Right atrium auricular region (tissue), 2 donors: ENCODE measurements at places on chromosomes 5 and 9.

DNA sequence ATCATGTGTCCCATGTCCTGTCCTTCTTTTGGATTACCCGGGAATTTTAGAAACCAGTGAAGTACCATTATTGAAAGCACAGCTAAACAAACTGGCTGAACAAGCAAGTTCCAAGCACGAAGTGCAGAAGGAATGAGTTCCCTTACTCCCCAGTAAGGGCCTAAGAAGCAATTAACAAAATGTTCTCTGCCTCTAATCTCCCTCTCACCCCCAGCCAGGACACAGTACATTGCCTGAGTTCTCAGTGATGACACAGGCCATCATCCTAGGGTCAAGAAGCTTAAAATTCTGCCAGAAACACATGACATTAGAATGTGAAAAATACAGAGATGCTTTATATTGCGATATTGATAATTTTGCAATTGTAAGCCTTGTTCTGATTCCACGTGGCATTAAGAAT lies 118.0 kb downstream of the PLPPR1 start:
- DNase-seq: no peak

- DNase-seq: no peak
Measured at GRCh38 chr9:110615498-110615897, 36.0 kb upstream of the SVEP1 start.

DNA sequence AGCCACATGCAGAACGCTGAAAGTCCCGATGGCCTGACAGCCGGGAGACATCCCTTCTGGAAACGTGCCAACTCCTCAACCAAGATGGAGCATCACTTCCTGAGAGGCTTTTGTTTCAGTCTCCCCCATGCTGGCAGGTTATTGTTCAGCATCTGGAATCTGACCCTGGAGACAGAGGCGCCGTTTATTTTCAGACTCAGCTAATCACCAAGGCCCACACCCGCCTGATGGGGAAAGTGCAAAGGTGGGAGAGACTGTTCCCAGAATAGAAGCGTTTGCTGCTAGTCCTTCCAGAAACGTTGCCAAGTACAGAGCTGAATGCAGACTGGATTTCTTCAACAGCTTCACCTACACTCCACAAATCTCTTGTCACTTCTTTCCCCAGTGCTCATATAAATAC lies 41.8 kb upstream of the S1PR3 start:
- DNase-seq: no peak

GRCh38 chr5:178398901-178399700 lies 166.5 kb upstream of the PHYKPL start:
- DNase-seq: no peak

GRCh38 chr9:73615557-73615956 lies 463.9 kb downstream of the ANXA1 start:
- DNase-seq: no peak

GRCh38 chr9:124766815-124767554 lies 4.1 kb downstream of the NR6A1 start:
- no peak for DNase-seq

DNA sequence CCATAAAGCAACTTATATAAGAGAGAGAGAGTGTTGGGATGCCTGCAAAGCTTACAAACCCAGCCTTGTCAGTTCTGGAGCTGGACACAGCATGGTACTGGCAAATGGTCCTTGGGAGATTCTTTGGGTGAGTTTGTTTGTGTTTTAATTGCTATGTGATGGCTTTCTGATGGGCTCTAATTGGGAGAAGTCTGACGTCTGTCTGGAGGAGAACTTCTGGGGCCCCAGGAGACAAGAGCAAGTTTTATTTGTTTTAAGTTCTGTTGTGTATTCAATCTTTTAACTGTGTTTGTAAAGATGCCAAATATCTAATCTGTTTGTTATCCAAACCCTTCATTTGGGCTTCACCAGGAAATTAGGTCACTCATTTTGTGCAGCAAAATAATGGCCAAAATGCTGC lies 50.3 kb upstream of the AFAP1L1 start:
- no peak for DNase-seq
